ENCODE measurements at places on chromosomes 5 and 9.

GRCh38 chr5:149069711-149070110, 6.8 kb upstream of the SH3TC2 start:
- no peak for DNase-seq

- DNase-seq, result no peak
These were observed 104.0 kb downstream of the MAMDC2 start for GRCh38 chr9:70147651-70148050.

GRCh38 chr5:150053713-150054392, 32.5 kb downstream of the CSF1R start:
- DNase-seq, result no peak

DNA sequence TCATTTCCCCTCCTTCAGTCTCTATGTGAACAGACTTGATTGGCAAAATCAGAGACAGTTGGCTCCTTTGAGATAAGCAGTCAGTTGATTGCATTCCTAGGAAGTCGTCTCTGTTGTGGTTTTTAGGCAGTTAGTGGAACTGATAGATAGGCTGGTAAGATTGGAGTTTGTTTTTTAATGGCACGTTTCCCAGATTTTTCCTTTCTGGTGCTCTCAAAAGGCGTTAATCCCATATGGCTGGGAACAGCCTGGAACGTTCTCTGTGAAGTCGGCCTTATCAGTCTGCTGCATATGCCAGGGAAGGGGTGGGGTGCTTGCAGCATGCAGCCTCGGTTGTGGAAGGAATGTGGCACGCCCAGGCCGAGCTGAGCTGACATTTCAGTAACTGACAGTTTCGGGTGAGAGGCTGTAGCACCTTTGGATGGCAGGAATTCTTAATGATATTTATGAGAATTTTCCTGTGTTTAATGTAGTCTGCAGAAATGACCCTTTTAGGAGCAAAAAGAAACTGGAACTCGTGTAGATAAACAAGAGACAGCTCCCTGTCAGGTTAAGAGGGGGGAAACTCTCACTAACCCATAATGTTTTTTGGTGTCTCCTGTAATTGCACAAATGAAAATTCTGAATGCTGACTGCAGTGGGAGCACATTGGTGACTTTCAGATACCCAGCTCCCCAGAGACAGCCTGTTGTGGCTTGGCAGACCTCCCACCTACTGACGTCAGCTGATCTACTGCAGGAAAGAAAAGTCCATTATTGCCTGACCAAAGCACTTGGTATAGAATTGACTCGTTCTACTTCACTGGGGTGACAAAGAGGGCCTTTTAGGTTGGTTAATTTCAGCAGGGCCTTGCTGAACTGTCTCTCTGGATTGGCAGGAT, 6.3 kb downstream of the SPTAN1 start:
- peak; percentile 33 for DNase-seq

DNA sequence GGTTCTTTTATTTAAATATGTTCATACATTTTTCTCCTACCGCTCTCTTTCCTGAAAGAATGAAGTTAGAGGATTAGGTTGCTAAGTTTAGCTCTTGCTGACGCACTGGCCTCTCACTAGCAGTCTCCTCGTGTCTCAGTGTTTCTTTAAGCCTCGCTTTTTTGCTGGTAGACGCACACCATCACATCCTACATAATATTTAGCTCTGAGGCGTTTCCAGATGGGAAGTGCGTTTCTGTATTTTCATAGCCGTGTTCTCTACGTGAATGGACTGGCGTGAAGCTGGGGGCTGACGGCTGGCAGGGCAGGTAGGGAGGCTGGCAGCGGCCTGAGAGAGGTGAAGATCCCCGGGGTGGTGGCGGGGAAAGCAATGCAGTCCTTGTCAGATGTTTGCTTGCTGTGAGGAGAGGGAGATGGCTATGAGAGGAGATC, 79.2 kb upstream of the SPRY4 start:
- no peak for DNase-seq

DNA sequence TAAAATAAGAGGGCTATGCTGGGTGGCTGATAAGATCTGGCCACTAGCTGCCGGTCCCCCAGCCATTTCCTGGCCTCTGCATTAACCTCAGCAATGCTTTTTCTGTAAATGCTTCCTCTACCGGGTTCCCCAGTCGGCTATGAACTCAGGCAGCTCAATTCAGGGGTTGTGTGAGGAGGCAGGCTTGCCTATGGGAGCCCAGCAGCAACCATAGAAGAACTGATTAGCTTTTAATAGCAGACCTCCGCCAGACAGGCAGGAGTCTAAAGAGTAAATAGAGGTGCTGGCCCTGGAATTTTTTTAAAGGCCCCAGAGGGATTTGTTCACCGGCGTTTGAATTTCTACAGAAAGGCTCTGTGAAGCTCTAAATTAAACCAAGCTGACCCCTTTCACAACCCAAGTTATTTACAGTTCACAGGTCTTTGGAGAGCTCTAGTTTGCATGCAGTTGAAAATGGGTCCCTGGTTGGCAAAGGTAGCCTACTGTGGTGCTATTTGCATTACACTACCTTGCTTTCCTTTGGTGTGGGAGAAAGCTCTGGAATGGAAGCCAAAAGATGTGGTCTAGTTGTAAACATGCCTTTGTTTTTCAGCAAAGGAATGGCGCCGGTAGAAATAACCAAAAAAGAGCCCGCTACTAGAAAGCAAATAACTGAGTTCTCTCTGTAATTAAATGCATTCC, 289.7 kb upstream of the SEMA6A start:
- no peak for DNase-seq

- no peak for DNase-seq
These were observed 871.4 kb upstream of the CDH10 start for GRCh38 chr5:25516141-25516540.

DNA sequence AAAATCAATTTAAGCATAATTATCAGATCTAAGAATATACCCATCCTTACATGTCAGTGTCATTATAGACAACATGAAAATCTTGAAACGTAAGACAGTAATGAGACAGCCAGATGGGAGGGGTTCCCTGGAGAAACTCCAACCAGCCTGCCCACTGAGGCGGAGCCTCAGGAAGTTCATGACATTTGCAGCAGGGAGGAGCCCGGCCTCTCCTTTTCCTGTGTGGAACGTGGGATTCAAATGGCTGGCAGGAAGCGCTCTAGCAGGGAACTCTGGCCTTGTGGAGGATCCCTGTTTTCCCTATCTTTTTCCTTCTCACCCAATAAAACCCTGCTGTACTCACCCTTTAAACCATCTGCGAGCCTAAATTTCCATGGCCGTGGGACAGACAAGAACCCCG, 176.6 kb upstream of the KCNN2 start:
- no peak for DNase-seq

GRCh38 chr5:16418471-16418922, 47.1 kb downstream of the ZNF622 start:
- no peak for DNase-seq
